Amygdala (tissue), 56 donors: ENCODE measurements at places on chromosomes 16 and 17.

GRCh38 chr17:70857351-70857750, 688.0 kb downstream of the KCNJ2 start:
- no peak for DNase-seq

DNA sequence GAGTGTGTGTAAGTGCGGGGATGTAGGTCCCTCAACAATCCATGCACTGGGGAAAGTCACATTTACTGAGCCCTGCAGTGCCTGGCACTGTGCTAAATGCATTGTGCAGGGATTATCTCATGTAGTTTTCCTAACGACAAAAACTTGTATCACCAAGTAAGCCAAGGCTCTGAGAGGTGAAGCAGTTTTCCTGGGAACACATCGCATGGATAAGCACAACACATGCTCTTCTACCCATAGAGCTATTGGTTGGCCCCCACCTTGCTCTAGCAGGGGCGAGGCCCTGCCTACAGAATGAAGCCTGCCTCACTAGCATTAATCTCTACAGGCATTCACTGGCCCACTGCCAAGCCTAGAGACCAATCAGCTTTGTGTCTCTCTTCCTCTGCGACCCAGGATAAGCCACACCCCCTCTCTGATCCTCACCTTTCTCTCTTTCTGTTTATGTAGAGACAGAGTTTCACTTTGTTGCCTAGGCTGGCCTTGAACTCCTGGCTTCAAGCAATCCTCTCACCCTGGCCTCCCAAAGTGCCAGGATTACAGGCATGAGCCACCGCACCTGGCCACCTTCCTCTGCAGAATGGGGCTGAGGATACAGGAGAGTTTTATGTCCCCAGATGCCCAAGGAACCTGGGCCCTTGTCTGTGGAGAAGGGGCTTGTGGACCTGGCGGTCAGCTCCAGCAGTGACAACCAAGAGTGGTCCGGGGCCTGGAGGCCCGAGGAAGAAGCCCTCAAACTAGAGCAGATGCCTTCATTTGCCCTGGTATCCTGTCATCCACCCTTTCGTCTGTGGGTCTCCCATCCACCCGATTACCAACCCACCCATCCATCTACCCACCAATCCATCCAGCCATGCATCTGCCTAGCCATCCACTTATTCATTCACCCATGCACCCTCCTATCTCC, 12.8 kb downstream of the CDH16 start:
- no peak for DNase-seq

- DNase-seq = no peak
Measured at GRCh38 chr16:81417210-81417609, 27.4 kb upstream of the CMIP start.

DNA sequence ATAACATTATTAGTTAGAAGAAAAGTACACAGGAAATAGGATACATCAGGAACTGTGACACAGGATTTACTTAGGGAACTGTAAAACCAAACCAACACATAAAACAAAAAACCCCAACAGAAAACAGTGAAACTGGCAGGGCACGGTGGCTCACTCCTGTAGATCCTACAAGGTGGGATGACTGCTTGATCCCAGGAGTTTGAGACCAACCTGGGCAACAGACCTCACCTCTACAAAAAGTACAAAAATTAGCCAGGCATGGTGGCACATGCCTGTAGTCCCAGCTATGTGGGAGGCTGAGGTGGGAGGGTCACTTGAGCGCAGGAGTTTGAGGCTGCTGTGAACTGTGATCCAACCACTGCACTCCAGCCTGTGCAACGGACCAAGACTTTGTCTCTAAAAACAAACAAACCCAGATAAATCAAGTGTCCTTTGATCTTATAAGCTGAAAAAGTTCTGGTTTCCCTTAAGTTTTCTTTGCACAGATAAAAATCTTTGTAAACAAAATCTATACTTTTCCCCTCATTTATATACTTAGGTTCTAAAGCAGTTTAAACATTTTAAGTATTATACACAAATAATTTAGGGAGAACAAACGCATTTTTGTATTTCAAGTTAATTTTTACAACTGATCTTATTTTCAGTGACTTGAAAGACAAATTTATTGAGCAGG, 111.5 kb upstream of the TOB1 start:
- DNase-seq = no peak

DNA sequence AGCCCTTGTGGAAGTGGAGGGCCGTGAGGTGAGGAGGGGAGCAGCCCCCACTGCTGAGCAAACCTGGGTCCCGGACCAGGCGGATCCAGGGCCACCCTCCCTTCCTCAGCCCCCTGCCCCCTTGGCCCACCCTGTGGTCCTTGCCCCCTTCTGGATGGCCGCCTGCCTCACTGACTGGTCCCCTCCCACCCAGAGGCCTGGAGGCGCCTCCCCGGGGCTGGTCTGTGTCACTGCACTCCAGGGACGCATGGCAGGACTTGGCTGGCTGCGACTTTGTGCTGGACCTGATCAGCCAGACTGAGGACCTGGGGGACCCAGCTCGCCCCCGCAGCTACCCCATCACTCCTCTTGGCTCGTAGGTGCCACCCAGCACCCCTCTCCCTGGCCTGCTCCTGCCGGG, 19.2 kb upstream of the SMIM5 start:
- no peak for DNase-seq

- no peak for DNase-seq
Measured at GRCh38 chr16:50635505-50636392, 45.4 kb downstream of the SNX20 start.

DNA sequence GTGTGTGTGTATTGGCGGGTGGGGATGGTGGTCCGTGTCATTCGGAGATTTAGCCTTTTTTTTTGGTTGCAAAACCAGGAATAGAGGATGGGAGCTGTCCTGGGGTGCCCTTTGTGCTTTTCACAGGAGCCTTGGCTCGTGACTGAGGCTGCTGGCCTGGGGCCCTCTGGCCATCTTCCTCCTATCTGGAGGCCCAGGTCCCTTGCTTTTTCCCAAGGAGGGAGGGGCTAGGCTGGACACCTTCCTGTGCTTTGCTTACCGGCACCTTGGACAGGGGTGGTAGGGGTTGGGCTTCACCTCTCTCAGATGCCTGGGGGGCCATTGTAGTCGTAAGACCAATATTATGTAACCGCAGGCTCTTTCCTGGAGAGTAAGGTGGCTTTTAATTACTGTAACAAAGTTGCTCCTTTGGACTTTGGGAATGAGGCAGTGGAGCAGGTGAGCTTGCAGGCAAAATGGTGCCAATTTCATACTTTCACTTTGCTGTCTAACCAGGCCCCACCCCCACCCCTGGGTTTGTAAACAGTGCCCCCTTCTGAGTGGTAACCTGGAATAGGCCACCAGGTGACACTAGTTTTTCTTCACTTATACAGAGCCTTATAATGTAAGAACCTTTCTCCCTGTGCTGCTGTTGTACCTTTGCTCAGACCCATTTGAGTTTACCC, 1.2 kb downstream of the DYNLL2 start:
- DNase-seq = no peak

- DNase-seq = no peak
Measured at GRCh38 chr17:79840269-79840988, 1.2 kb upstream of the CBX4 start.

DNA sequence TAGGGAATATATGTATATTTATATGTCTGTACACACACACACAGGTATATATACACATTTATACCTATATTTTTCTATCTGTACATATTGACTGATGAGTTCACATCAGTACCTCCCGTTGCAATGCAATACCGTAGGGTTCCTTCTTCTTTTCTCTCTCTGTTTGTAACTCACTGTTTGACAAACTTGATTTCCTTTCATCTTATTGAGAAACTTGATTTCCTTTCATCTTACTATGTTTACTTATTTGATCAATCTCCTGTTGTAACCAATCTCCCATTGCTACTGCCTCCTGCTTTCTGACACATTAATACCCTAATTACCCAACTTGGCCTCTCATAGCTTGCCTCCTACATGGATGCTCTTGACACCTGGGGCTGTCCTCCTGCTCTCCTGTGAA, 49.8 kb downstream of the NFAT5 start:
- no peak for DNase-seq

DNA sequence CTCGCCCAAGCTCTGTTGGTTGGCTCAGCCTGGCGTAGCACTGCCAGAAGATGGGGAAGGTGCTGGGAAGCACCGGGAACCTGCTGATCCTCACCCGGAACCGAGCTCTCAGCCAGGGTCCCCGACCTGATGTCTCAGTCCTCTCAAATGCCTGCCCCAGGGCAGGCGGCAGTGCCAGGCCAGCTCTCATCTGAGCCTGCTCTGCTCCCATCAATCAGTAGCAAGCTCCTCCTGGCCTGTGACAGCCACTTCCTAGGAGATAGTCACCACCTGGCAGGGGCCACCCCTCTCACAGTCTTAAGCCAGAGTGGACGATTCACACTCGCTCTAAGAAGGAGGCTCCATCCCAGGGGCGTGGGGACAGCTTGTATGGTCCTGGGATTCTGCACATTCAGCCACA, 62.0 kb downstream of the ENGASE start:
- DNase-seq = no peak

DNA sequence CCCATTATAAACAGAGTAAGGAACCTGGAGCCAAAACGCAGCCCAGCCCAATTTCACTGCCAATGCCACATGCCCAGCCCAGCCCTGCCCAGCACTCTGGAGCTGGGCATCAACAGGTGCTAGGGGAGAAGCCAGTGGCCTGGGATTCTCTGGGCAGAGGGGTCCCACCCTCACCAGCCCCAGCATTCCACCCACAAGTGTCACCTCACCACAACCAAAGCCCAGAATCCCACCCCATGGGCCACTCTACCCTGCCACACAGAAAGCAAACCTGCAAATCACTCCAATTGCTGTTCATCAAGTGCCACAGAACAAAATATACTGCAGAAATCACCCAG, 102.5 kb upstream of the CDH5 start:
- DNase-seq = no peak
